Activated T-cell treated with anti-CD3 and anti-CD28 coated beads, Interleukin-2, amount 50 U/mL, for 72 hours (primary cell): ENCODE measurements at places on chromosomes 2 and 18.
A peak's percentile ranks its signal among the peaks of the same experiment; 100 is the strongest.

DNA sequence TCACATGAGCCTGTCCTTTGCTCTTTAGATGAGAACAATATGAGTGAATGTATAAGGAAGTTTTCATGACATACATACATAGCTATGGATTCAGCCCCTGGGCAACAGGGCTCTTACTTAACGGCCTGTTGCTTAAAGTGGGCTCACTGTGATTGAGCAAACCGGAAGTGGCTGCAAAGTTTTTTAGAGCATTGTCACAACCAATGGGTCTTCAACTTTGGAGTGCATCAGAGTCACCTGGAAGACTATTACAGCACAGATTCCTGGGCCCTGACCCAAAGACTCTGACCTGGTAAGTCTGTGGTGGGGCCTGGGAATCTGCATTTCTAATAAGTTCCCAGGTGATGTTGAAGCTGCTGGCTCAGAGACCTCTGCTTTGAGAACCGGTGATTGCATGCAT is 106.3 kb upstream of the SEC11C start:
- no peak overlapping the region for H3K27ac ChIP-seq
- H3K27me3 ChIP-seq: peaks cover 7% of the 10 kb centered on the region
- H3K4me1 ChIP-seq: peaks cover 12% of the 10 kb centered on the region
- H3K36me3 ChIP-seq: no peaks in the 10 kb centered on the region
- DNase-seq: no peak
- no peak overlapping the region for H3K4me3 ChIP-seq

GRCh38 chr2:241368643-241369042 is 12.6 kb downstream of the FARP2 start:
- no peak overlapping the region for H3K4me3 ChIP-seq
- H3K27me3 ChIP-seq: no peaks in the 10 kb centered on the region
- peaks cover 12% of the 10 kb centered on the region for H3K4me1 ChIP-seq
- H3K27ac ChIP-seq: no peak overlapping the region
- no peaks in the 10 kb centered on the region for H3K36me3 ChIP-seq
- DNase-seq: no peak

DNA sequence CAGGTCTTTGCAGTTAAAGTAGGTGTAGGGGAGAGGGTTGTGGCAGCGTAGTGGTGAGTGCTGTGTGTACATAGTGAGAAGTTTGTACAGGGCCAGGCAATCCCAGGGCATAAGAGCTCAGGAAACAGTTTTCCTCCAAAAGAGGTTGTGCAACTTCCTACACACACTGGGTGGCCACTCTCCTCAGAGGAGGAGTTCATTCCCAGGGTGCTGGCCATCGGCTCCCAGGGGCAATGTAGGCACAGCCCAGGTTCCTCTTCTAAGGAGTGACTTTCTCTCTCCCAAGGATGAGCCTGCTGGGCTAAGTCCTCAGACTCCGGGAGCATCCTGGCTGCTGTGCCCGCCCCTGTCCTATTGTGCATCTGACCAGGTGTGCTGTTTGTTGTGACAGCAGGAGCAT is 3.0 kb downstream of the ACOXL start:
- H3K4me3 ChIP-seq: no peak overlapping the region
- peaks cover 6% of the 10 kb centered on the region for H3K36me3 ChIP-seq
- no peak overlapping the region for H3K27ac ChIP-seq
- no peak for DNase-seq
- H3K27me3 ChIP-seq: peaks cover 86% of the 10 kb centered on the region
- H3K4me1 ChIP-seq: peaks cover 8% of the 10 kb centered on the region

GRCh38 chr2:4832642-4833041 is 859.5 kb upstream of the SOX11 start:
- no peak overlapping the region for H3K4me3 ChIP-seq
- no peak for DNase-seq
- no peak overlapping the region for H3K27ac ChIP-seq
- no peaks in the 10 kb centered on the region for H3K36me3 ChIP-seq

- H3K4me1 ChIP-seq: no peaks in the 10 kb centered on the region
Measured at GRCh38 chr2:19232312-19232711, 126.1 kb downstream of the OSR1 start.

DNA sequence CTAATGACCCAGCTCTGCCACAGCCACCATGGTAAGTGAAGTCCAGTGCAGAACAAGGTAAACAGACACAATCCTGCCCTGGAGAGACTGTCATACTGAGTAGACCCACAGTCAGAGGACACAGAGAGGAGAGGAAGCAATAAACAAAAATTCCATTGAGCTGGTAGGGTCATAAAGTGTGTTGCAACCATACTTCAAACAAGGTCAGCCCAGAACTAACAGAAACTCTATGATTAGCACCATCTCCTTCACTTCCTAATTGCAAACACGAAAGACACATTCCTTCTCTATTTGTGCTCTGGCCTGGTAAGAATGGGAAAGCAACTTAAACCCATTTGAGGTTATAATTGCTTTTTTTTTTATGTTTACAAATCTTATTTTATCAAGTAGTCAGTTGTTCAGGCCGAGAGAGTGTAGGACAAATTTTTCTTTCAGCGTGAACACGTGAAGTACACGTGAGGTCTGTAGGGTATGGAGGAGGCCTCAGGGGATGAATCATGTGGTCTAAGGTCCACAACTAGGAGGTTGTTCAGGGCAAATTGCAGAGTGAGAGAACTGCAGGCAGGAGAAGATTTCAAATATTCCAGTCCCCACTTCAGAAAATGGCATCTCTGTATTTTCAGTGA is 71.4 kb upstream of the GLS start:
- no peaks in the 10 kb centered on the region for H3K36me3 ChIP-seq
- H3K4me3 ChIP-seq: no peak overlapping the region
- peaks cover 5% of the 10 kb centered on the region for H3K27me3 ChIP-seq
- H3K27ac ChIP-seq: no peak overlapping the region
- no peak for DNase-seq

GRCh38 chr2:179444056-179444455 is 179.4 kb upstream of the SESTD1 start:
- H3K4me3 ChIP-seq: no peak overlapping the region
- H3K36me3 ChIP-seq: no peaks in the 10 kb centered on the region
- no peak for DNase-seq
- peaks cover 23% of the 10 kb centered on the region for H3K27me3 ChIP-seq

GRCh38 chr2:176493226-176493825 is 224.1 kb downstream of the MTX2 start:
- H3K27me3 ChIP-seq: peaks cover 50% of the 10 kb centered on the region
- no peaks in the 10 kb centered on the region for H3K36me3 ChIP-seq
- no peak overlapping the region for H3K4me3 ChIP-seq
- no peak for DNase-seq

DNA sequence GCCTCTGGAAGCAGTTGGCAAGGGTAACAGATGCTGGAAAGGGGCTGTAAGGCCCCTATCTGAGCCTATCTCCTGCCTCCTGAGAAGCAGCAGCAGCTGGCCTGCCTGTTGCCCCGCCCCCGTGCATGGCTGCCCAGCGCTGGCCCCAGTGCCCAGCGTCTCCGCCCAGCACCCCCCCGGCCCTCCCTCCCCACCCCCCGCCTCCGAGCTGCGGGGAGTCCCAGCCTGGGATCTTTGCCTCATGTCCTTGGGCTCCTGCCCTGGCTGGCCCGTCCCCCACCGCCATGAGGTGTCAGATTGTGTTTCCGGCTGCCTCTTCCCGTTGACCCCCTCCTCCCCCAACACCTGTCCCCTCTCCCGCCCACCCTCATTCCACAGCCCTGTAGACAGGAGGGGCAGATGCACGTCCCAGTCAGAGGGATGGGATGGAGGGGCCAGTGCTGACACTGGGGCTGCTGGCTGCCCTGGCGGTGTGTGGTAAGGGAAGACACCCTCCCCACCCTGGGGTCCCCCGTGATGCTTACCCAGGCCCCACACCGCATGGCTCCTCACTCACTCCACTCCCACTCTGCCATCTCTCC is at the start of gene CHRND:
TSS of gene CHRND (plus strand) at position 370 of the 581 bp plus-strand sequence. CDS start at position 426, 56 bp downstream.
- DNase-seq: no peak
- no peak within 1 kb of the TSS for H3K4me3 ChIP-seq
- H3K4me1 ChIP-seq: peaks cover 16% of the 10 kb centered on the region
- H3K36me3 ChIP-seq: no peaks in the 10 kb centered on the region
- no peak within 1 kb of the TSS for H3K27ac ChIP-seq
- H3K27me3 ChIP-seq: peaks cover 34% of the 10 kb centered on the region

DNA sequence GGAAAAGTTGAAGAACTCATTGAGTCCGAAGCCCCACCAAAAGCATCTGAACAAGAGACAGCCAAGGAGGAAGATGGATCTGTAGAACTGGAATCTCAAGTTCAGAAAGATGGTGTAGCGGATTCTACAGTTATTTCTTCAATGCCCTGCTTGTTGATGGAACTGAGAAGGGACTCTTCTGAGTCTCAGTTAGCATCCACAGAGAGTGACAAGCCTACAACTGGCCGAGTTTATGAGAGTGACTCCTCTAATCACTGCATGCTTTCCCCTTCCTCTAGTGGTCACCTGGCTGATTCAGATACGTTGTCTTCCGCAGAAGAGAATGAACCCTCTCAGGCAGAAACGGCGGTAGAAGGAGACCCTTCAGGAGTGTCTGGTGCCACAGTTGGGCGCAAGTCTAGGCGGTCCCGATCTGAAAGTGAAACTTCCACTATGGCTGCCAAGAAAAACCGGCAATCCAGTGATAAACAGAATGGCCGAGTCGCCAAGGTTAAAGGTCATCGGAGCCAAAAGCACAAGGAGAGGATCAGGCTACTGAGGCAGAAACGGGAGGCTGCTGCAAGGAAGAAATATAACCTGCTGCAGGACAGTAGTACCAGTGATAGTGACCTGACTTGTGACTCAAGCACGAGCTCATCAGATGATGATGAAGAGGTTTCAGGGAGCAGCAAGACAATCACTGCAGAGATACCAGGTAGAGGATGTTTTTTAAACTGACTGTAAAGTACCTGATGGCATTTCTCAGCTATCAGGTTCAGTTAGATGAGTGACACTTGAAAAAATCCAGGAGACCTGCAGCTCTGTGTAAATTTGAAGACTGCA is 111.9 kb downstream of the HAUS1 start:
- H3K27ac ChIP-seq: no peak overlapping the region
- peaks cover 63% of the 10 kb centered on the region for H3K4me1 ChIP-seq
- no peak for DNase-seq

DNA sequence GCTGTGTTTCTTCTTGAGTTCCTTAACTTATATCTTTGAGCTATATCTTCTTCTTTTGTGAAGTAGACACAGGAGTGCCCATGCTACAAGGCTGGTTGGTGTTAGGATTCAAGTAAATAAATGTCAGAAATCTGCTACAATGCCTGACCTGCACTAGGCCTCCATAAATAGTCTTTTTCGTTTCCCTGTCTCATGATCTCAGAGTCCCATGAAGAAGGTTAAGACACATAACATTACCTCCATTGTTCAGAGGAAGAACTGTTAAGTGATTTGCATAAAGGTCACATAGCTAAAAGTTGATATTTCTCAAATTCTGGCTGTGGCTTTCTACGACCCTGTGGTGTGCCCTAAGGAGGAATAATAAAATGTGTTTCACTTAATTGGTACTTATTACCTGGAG is 228.4 kb downstream of the KCNS3 start:
- no peak overlapping the region for H3K4me3 ChIP-seq
- H3K4me1 ChIP-seq: no peaks in the 10 kb centered on the region
- H3K36me3 ChIP-seq: no peaks in the 10 kb centered on the region
- no peak overlapping the region for H3K27ac ChIP-seq
- peaks cover 6% of the 10 kb centered on the region for H3K27me3 ChIP-seq

GRCh38 chr2:191678437-191679100 is 633 bp downstream of the NABP1 start:
- H3K27me3 ChIP-seq: no peaks in the 10 kb centered on the region
- H3K4me1 ChIP-seq: peaks cover 72% of the 10 kb centered on the region
- peak overlapping the region; percentile 98 for H3K27ac ChIP-seq
- H3K4me3 ChIP-seq: peak overlapping the region; percentile 97
- peaks cover 32% of the 10 kb centered on the region for H3K36me3 ChIP-seq
- no peak for DNase-seq
